ENCODE measurements at places on chromosomes 13 and 19.

DNA sequence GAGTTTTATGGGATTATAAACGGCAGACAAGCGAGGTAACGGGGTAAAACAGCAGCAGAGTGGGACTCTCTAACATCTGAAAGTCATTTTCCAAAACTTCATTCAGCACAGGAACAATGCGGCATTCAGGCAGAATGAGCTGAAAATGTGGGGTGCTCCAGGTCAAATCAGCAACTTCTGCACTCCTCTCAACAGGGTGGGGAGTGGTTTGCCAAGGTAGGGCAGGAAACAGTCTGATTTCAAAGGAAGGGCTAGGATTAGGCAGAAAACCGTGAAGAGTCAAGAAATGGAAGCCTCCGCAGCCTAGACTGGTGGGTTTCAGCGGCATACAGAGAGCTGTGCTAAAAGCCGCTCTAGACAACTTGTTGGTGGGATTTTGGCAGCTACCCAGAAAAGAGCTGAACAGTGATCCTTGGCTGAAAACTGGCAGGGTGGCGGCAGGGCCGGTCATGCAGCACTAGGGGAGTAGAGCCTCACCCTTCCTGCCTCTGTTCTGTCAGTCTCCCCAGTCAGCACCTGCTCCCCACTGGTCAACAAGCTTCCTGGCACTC is 154.2 kb upstream of the KLF12 start:
- DNase-seq, result peak; percentile 28

DNA sequence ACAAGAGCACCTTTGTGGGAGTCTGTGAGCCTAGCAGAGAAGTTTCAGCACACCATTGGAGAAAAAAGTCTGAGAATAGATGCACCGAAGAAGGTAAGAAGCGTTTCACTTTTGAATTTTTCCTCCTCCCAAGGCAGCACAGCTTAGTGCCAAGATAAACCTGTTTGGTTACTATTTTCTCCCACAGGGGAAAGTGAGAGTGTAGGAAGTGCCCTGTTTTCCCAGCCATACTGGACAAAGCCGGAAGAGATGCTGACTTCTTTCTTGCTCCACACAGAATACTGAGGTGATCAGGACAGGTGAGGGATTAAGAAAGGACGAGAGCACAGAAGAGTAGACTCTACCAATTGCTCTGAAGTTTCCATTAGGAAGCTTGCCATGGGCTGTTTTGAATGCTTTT is 1011.0 kb upstream of the MIR17HG start:
- no peak for DNase-seq

GRCh38 chr13:38998739-38999138 is 8.1 kb upstream of the STOML3 start:
- no peak for DNase-seq

DNA sequence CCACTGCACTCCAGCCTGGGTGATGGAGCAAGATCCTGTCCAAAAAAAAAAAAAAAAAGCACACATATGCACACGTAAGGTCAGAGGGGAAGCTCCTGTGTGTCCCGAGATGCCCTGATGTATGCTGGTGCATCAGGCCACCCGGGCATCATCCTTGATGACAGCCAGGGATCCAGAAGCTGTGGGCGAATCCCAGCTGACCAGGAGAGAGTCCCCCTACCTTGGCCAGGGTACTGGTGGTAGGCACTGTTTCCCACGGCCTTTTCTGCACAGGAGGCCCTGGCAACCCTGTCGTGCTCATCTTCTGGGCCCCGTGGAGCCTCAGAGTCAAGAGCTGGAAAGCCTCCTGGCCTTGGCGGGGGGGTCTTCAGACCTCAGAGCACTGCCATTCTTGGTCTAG is 14.0 kb downstream of the MYDGF start:
- DNase-seq, result no peak

GRCh38 chr13:33554919-33555791 is 262.8 kb upstream of the RFC3 start:
- DNase-seq, result no peak

- no peak for DNase-seq
Measured at GRCh38 chr13:26465514-26465913, 92.0 kb upstream of the WASF3 start.

GRCh38 chr13:101144808-101145419 is 271.4 kb downstream of the NALCN start:
- peak; percentile 28 for DNase-seq

GRCh38 chr19:54507824-54508223 is 5.2 kb downstream of the LAIR2 start:
- no peak for DNase-seq

DNA sequence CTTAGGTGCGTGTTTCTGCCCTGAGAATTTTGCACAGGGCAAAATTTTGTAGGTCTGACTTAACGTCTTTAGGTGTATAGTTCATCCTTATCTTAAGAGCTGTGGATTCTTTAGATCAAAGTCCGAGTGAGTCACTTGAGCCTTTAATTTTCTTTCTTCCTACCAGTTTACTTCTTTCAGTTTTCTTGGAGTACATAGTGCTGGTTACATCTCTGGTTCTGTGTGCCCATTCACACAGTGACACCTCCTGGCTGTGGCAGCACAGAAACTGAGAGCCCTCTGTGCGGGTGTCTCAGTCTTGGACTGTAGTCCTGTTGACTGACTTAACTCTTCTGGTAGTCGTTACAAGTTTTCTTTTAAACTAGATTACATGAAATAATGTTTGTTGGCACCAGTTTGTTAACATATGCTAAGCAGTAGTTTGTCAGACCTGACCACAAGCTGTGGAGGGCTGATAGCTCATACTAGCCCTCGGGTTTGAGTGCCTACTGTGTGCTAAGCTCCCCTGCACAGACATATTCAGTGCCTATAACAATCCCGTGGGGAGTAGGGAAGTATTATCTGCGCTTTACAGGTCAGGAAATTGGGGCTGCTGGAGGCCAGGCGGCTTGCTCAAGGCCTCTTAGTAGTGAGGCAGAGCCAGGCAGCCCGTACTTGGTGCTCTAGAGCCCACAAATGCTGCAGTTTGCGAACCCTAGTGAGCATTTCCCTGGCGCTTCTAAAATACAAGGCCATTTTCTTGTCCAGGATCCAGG is 1.6 kb downstream of the GATAD2A start:
- peak; percentile 78 for DNase-seq

DNA sequence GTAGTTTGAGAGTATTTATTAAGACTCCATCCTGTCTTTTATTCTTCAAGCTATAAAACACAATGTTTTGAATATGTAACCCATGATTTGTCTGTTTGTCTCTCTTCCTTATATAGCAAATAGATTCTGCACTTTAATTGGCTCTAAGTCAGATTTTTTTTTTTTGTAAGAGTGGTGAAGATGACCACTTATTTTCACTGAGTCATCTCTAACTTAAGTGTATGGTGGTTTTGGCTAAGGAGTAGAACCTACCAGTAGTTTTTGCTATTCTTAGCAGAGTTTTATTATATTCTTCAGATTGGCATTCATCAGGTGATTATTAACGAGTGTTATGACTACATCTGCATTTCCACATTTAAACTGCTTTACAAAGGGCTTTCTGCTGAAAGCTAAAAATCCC is 194.7 kb downstream of the LMO7 start:
- no peak for DNase-seq

GRCh38 chr13:65035302-65035701 is 2194.8 kb downstream of the PCDH9 start:
- DNase-seq, result no peak

DNA sequence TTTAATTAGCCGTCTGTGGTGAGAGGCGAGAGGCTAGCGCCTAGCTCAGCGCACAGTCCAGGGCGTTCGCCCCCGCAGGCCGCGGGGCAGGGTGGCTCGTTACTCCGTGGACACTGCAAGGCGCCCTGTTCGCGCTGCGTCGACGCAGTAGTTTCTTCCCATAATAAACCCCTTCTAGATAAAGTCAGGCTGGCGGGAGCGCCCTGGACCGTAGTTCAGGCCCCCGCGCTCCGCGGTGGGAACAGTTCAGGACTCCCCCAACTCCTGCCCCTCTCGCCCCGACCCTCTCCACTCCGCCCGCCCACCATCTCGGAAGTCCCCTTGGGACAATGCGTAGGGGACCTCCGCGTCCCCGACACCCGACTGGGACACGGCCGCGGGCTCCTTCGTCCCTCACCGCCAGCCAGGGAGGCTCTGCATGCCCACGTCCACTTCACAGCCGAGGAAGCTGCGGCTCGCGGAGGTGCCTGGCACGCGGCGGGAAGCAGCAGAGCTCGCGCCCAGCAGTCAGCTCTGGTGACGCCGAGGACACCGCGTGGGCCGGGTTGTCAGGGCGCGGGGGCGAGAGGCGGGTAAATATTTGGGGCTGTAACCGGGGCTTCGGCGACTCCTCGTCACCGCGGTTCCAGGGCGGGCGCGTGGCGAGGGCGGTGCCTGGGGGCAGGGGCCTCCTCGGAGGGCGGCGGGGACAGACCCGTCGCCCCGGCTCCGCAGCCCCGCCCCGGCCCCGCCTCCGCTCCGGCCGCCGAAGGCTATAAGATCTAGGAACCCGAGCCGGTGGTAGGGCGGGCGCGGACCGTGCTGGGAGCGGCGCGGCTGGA is at the start of gene RGCC:
Gene RGCC (plus strand): TSS at position 783 of the 821 bp plus-strand sequence. CDS start 158 bp downstream, outside the sequence.
- DNase-seq, result peak; percentile 94

GRCh38 chr13:27151798-27152599 is 19.6 kb downstream of the USP12 start:
- DNase-seq, result no peak

DNA sequence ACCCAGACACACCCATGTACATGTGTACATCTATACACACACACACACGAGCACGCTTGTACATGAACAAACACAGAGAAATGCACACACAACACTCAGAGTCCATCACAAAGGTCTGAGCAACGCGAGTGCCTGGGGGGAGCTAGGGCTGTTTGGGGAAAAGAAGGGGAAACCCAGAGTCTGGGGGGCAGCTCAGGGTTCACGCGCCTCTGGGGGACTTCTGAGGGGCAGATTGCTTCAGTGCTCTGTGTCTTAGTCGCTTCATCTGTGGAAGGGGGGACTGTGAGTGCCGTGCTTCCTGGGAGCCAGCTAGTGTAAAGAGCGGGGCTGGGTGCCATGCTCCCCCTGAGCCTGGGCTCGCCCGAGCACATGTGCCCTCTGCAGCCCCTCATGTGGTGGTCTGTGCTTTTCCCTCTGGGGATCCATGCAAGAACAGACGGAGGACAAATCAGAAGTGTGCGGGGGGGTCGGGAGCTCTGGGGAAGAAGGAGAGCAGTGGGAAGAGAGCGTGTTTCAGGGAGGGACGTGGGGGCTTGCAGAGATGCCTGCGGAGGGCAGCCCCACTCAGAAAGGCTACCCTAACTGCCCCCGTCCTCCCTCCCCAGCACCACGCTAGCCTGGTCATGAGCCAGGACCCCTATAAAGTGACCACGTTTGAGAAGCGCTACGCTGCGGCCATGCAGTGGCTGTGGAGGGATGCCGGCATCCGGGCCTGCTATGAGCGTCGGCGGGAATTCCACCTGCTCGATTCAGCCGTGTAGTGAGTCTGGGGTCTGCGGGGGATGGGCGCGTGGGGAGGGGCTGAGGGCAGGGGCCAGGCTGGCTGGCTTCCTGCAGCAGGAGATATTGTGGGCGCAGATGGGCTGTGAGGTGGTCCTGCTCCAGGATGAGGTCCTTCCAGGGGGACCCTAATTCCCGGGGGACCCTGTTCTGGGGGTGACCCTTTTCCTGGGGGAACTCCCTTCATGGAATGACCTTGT is 14.0 kb downstream of the GNA15 start:
- DNase-seq, result no peak

DNA sequence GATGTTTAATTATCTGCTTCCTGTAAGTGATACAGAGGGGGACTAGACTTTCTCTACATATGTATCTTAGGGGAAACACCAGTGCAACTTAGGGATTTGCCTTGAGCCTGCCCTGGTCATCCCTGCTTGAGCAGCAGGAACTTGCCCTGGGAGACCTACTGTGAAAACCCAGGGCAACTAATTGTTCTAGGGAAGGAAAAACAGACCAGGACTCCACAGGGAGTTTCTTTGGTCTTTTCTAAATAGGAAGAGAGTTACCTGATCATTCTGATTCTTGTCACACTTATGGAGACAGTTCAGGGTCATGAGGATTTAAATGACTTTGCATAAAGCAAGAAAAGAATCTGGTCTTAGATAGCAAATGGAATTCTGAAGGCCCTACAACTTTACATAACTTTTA is 89.1 kb downstream of the WASF3 start:
- DNase-seq, result no peak

- peak; percentile 55 for DNase-seq
Measured at GRCh38 chr13:114157869-114158495, 21.1 kb upstream of the CFAP97D2 start.

GRCh38 chr19:5057860-5058259 is 88.9 kb downstream of the KDM4B start:
- no peak for DNase-seq

- DNase-seq, result no peak
Measured at GRCh38 chr13:107322228-107322627, 754.3 kb upstream of the ARGLU1 start.

GRCh38 chr13:46648166-46648607 is 95.2 kb downstream of the LRCH1 start:
- DNase-seq, result peak; percentile 33

Data from activated naive CD4-positive, alpha-beta T cell treated with anti-CD3 and anti-CD28 coated beads for 36 hours (primary cell).